ENCODE measurements at places on chromosomes 3 and 15.

DNA sequence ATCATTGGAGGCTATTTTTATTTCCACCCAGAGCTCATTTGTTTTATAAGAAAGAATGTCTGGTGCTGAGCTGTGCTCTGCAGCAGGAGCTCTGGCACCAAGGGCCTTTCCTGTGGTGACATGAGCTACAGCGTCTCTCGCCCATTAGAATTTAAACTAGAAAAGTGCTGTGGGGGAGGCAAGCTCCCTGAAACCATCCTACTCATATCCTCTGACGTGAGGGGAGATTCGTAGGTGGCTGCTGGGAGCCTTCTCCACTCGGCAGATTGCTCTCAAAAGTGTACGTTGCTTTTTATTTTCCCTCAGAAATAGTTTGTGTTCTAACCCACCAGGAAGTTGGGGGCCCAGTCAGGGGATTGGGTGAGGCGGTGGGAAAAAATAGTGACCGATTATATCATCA lies 76.3 kb upstream of the ARHGEF3 start:
- peak; percentile 27 for DNase-seq

GRCh38 chr3:118504906-118505305 lies 529.7 kb downstream of the IGSF11 start:
- no peak for DNase-seq

GRCh38 chr3:120498556-120499346 lies 48.0 kb upstream of the FSTL1 start:
- DNase-seq: peak; percentile 81

GRCh38 chr15:61915640-61916039 lies 144.6 kb downstream of the VPS13C start:
- DNase-seq: no peak

GRCh38 chr15:70440416-70441138 lies 322.8 kb downstream of the UACA start:
- DNase-seq: no peak

DNA sequence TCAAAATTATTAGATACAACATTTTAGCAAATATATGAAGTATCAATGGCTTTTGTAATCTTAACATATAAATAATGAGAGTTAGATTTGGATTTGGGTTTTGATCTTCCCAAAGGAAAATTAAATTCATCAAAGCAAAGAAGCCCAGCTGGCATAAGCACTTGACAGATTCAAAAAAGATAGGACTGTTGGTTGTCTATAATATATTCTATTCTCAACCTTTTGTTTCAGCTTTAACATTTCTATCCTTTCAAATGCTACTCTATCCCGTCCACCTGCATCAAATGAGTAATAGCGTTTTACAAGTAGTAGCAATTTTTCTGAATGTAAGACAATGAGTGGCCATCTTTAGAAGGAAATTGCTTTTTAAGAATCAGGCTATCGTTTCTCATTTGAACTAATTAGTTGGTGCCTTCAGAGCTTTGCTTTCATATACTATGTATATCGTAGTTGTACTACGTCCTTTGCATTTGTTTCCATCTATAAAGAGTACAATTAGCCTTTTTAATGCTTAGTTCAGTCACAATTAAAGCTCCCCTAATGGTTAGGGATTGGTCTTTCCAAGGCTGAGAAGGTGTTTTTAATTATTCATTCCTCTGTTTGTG lies 278.0 kb downstream of the UBE2E2 start:
- no peak for DNase-seq
